ENCODE measurements at places on chromosomes 2 and 18.
A peak's percentile ranks its signal among the peaks of the same experiment; 100 is the strongest.

DNA sequence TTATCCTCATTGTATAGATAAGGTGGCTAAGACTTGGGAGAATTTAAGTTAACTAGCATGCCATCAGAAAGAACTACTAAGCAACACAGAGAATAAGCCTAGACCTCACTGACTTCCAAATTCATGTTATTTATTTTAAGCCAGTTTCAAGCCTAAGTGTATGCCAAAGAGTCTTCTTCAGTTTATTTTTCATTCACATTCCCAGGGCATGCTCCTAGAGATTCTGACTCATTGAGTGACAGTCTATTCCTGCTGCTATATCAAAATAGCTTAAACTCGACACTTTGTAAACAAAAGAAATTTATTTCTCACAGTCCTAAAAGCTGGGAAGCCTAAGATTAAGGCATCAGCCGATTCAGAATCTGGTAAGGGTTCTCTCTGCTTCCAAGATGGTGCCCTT is 467.1 kb downstream of the MBD2 start:
- no peak for DNase-seq

GRCh38 chr2:241036397-241036963 is 38.1 kb downstream of the SNED1 start:
- DNase-seq = no peak

- DNase-seq = no peak
Measured at GRCh38 chr2:108612153-108612513, 77.9 kb downstream of the LIMS1 start.

DNA sequence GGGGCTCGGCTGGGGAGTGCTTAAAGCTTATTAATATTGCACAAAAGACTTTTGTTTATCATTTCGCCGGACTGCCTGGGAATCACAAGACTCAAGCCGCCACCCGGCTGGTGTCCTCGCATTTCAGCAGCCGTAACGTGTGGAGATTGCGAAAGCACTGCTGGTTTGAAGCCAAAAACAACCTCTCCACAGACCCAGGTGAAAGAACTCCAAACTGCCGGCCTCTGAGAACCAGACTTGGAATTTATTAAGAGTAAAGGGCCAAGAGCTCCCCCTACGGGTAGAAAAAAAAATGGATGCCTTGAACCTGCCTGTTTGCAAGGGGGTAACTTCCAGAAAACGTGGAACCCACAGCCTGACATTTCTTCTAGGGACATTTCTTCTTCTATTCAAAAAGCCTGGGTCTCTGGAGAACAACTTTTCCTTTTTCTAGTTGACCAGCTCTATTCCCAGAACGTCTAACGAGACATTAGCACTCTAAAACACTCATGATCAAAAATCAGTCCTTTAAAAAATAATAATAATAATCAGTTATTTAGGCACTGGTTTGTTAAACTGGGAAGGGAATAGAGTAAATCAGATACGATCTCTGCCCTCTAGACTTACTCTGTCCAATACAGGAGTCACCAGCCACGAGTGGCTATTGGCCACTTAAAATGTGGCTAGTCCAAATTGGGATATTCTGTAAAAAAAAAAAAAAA is 216.3 kb downstream of the C1D start:
- peak; percentile 56 for DNase-seq

- DNase-seq = no peak
Measured at GRCh38 chr18:7084080-7085065, 33.2 kb downstream of the LAMA1 start.

- no peak for DNase-seq
Measured at GRCh38 chr2:23426263-23426905, 41.4 kb downstream of the KLHL29 start.

DNA sequence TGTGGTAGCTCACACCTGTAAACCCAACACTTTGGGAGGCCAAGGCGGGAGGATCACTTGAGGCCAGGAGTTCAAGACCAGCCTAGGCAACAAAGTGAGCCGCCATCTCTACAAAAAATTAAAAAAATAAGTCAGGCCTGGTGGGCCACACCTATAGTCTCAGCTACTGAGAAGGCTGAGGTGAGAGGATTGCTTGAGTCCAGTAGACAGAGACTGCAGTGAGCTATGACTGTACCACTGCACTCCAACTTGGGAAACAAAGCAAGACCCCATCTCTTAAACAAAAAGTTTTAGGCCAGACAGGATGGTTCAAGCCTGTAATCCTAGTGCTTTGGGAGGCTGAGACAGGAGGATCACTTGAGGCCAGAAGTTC is 69.8 kb upstream of the IL1R2 start:
- no peak for DNase-seq

Data from hypothalamus (tissue), 51 donors.